ENCODE measurements at places on chromosomes 6 and 20.

DNA sequence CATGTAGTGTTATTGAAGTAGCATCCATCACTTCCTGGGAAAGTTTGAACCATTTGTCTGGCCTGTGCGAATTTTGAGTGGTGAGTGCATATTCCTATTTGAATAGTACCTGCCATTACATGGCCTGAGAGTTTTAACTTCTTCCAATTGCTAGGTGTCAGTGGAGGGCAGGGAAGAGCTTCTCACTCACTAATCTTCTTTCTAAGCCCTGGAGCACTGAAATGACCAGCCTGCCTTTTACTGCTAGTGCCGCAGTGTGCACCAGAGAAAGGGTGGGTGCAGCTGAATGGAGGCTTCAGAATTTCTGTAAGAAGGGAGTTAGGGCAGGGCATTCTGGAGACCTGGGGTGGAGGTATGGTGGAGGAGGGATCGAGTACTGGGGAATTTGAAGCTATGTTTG, 45.5 kb downstream of the RNF144B start:
- DNase-seq = no peak

- no peak for DNase-seq
These were observed 861 bp upstream of the NHSL1 start for GRCh38 chr6:138500045-138500665.

DNA sequence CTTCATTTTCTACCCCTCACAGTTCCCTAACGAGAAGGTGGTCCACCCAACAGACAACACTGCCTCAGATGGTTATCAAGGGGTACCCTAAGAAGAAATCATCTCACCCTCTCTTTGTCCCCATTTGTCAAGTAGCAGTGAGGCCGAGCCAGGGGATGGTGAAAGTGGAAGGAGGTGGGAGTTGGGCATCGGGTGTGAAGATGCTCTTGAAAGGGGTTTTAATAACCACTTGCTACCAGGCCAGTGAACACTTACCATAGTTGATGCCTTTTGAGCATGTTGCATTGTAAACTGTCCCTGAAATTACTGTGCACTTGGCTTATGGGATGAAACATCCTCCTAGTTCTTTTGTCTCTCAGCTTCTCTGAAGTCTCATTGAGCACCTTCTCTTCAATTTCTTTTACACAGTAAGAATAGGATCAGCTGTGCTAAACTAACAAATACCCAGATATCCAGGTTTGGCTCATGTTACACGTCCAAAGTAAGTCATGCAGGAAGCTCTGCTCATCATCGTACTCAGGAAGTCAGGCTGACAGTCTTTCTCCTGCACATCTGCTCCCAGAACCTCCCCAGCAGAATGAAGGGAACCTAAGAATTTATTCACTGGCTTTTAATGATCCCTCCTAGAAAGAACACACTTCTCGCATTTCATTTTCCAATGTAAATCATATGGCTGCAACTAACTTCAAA, 13.3 kb downstream of the HLA-DPB1 start:
- DNase-seq = no peak

DNA sequence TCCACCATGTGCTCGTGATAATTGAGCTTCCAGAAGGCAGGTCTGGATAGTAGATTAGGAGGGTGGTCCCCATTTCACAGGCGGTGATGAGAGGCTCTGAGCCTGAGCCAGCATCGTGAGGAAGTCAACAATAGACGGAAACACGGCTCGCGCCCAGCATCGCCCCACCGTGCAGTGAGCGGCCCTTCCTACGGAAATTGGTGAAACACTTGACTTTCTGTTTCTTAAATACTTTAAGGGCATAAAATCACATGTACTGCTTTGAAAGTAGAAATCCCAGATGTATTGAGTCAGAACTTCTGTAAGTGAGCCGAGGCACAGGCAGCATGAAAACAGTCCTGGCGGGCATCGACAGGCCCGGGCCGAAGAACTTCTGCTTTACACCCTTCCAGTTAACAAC, 4.3 kb upstream of the KIF25 start:
- no peak for DNase-seq

DNA sequence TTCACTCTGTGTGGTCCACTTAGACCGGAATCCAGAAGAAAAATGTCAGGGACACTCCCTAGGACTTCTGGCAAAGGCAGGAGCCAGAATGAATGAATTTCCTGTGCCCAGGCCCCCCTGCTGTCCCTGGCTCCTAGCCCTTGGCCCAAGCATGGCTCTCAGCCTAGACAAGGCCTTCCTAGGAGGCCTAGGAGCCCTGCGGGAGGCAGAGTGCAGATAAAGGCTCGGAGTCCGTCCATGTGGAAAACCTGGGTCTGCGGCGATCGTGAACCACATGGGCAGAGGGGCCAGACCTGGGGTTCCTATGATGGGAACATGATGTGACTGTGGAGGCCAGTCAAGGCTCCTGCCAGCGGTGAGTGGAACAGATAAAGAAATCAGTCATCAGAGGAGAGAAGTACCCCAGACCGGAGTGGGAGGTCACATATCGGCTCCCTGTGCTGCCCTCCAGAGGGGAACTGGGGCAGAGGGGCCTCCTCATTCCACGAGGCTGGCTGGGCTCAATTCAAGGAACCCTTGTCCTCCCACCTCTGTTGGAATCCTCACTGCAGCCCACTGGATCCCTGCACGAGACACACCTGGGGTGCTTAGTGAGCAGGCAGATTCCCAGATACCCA, 5.9 kb upstream of the VSTM2L start:
- no peak for DNase-seq

DNA sequence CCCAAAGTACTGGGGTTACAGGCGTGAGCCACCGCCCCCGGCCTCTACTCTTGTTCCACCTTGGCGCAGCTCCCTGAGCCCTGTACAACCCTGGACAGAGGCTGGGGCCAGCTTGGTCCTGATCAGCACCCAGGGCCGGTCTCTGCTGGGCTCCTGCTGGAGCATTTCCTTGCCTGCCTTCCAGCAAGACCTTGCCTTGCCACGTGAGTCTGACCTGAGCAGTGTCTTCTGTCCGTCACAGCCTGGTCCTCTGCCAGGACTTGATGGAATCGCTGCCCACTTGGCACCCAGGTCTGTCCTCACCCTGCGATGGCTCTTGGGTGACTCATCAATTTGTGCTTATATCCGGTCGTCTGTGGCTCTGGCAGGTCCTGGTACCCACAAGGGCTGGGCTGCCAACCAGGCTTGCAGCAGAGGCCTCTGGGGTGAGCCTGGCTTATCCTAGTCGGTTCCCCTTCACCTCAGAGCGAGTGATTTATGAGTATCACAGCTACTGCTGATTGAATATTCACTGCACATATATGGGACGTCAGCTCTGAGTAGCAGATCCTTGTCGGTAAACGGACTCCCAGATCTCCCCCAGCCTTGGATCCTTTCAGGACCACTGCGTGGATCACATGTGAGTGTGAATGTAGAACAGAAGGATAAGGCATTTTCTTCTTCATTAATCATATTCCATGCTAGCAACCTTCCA, 10.1 kb upstream of the SULF2 start:
- no peak for DNase-seq

DNA sequence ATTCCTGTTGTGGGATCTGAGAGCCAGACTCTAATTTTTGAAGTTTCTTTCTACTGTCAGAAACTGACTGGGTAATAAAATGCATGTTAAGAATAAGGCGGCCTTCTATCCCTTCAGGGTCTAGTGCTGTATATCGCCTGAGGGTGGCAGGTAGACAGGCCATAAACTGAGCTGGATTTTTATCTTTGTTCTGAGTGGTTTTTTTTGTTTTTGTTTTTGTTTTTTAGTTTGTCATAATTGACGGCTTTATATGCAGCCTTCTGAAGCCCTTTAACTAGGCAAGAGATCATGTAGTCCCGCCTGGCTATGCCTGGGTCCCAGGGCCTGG, 747.7 kb upstream of the ADGRB3 start:
- no peak for DNase-seq

- DNase-seq = no peak
These were observed 72.9 kb downstream of the HDGFL1 start for GRCh38 chr6:22642254-22642653.

- DNase-seq = no peak
These were observed 16.4 kb upstream of the QKI start for GRCh38 chr6:163398115-163398514.

- DNase-seq = no peak
These were observed 1567.8 kb upstream of the DEFB115 start for GRCh38 chr20:29689411-29690225.

DNA sequence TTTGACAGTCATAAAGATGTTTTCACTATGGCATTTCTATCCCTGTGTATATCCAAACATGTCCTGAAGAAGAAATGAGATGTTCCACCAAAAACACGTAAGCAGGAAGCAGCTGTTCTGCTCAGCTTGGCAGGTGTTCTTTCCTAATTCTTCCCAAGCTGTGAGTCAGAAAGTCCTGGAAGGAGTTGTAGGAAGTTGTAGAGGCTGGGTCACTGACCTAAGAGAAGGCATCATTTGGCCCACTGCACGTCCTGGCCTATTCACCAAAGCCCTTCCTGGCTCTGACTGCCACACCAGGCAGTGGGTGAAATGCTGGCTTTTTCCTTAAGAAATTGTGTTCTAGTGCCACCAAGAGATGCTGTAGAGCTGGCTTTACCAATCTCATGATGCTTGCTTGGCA, 40.3 kb downstream of the STX11 start:
- no peak for DNase-seq

DNA sequence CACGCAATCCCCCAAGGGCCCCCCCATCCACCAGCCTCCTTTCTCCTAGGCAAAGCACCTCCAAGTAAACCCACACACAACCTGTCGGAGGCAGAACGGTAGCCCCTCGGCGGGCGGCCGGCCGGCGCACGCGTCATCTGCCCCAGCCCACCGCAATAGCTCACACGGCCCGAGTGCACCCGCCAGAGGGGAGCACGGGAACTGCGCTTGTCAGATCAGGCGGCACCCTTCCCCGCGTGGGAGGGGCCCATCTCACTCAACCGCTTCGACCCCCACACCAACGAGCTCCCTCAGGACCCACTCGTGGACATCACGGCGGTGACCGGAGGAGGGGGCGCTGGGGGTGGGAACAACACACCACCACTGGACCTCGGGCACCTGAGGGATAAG, 767.9 kb upstream of the DEFB115 start:
- no peak for DNase-seq

GRCh38 chr6:96015518-96016333, at the start of gene FUT9:
FUT9 (plus strand) TSS chr6:96015974; CDS start chr6:96203156, 187,182 bp downstream.
- DNase-seq = no peak

DNA sequence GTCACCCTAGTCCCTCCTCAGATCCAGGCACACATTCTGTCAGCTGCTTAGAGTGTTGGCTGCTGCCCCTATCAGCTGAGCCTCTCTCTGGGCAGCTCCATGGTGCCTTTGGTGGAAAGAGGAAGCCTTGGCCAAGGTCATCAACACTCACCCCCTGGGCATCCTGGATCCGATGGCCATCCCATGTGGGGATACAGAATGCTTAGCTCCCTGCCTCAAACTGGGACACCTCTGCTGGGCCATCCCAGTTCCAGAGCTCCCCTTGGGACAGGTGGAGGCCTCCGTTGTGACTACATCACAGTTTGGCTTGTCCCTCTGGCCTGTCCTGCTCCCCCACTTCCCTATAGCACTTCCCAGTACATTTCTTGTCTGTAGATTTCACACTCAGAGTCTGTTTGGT, 45.6 kb downstream of the TOX2 start:
- DNase-seq = no peak

- DNase-seq = no peak
These were observed 78.1 kb downstream of the CBFA2T2 start for GRCh38 chr20:33567949-33568348.

DNA sequence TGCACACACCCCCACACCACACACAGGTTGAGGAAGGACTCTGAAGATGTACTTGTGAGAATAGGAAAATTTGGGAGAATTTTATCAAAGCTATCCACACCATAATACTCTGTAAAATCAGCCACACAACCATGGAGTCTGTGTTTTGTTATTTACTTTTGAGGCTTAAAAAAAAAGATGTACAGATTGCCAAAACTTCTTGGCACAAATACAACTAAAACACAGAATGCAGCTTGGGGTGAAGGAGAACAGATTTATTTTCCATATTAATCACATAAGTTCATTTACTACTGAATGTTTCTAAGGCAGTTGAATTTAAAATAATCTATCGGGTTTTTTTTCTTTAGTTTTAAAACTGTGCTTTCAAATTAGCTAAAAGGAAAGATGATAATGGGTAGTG, 32.8 kb upstream of the KCNQ5 start:
- DNase-seq = no peak

- DNase-seq = no peak
These were observed 240.1 kb upstream of the TBX18 start for GRCh38 chr6:85004361-85004995.

DNA sequence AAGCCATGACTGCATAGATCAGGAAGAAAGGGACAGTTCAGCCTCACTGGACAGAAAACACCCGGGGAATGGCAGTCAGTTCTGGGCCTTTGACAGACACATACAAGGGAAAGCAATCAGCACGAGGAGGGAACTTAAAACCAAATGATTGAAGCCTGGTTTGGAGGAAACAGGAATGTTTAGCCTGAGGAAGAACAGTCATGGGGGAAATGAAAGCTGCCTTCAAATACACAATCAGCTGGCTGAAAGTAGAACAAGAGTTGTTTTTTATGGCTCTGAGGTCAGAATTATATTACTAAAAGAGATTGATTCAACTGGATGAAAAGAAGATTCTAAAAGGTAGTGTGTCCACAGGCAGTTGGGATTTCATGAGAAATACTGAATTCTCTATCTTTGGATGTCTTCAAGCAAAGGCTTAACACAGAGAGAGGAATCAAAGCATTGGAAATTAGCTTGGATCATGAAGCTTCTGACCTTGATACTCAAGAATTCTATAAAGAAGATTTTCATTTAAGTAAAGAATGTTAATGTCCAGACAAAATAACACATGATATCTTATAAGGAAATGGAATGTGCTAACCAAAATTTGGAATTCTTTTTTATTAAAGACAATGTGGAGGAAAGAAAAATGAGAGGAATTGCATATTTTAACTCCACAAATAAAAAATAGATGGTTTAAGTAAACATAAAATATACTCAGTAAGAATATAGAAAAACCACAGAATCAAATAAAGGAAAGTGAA, 216.6 kb downstream of the IBTK start:
- no peak for DNase-seq

- no peak for DNase-seq
These were observed 61.8 kb downstream of the RPP40 start for GRCh38 chr6:4941782-4942672.

DNA sequence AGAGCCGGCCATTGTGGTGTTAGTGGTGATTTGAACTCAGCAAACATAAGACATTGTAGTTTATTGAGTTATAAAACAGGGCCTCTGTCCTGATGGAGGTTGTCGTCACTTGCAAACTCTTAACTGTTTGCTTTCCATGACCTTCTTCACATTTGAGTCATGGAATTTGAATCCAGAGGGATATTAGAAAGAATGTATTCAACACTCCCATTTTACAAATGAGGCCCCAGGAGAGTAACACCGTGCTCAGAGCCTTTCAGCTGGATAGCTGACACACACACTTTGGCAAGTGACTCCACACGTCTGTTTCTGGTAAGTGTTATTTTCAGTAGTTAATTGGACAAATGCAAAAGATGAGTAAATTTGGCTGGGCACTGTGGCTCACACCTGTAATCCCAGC, 72.4 kb upstream of the XRN2 start:
- DNase-seq = no peak

Measured in naive B cell (primary cell).